HFFc6 (cell line): ENCODE measurements at places on chromosomes 3 and 15.
A peak's percentile ranks its signal among the peaks of the same experiment; 100 is the strongest.

DNA sequence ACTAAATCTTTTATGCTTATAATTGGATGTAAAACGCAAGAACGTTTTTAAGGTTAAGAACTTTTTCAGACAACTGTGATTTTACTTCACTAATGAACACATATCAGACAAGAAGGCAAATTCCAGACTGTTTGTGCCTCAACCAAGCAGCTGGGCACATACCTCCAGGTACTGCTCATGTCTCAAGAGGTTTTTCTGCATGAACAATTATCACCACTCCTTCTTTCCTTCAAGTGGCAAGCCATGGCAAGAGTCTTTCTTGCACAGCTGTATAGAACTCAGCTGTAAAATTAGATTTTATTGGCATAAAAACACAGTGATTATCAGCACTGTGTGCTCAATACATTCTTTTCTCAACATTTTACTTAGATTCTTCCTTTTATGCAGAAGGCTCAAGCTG lies 64.3 kb downstream of the FNDC3B start:
- H3K4me1 ChIP-seq: peaks cover 86% of the 10 kb centered on the region
- peak; percentile 68 for DNase-seq
- peak overlapping the region; percentile 30; the same call in 1 of the 2 replicates for H3K4me3 ChIP-seq
- peaks cover 28% of the 10 kb centered on the region for H3K36me3 ChIP-seq
- H3K27me3 ChIP-seq: no peaks in the 10 kb centered on the region; the same call in 1 of the 2 replicates

GRCh38 chr15:62977952-62978811 lies 64.4 kb upstream of the TPM1 start:
- H3K4me1 ChIP-seq: peaks cover 62% of the 10 kb centered on the region
- H3K27ac ChIP-seq: peak overlapping the region; percentile 92
- peak; percentile 90 for DNase-seq
- peaks cover under 1% of the 10 kb centered on the region; the same call in 1 of the 2 replicates for H3K36me3 ChIP-seq

- DNase-seq: peak; percentile 93
- peak overlapping the region; percentile 94 for H3K27ac ChIP-seq
- H3K36me3 ChIP-seq: peaks cover 54% of the 10 kb centered on the region
- no peaks in the 10 kb centered on the region; the same call in 1 of the 2 replicates for H3K27me3 ChIP-seq
These were observed 1.7 kb downstream of the TIPARP start for GRCh38 chr3:156675830-156676767.

DNA sequence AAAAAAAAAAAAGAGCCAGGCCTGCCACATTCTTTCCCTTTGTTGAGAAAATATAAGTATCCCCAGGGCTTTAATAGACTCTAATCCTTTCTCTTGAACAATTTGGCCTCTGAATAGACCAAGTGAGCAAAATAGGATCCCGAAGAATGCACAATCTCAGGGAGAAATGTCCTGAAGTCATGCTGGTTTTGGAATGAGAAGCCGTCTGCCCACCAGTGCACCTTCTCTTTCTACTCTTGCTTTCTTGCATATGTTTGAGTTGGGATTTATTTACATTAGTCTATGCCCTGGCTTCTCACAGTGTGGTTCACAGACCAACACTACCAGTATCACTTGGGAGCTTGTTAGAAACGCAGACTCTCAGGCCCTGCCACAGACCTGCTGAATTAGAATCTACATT lies 153.0 kb downstream of the ZNF621 start:
- H3K27me3 ChIP-seq: no peaks in the 10 kb centered on the region
- no peaks in the 10 kb centered on the region for H3K4me1 ChIP-seq
- H3K36me3 ChIP-seq: no peaks in the 10 kb centered on the region
- DNase-seq: no peak
- no peak overlapping the region for H3K4me3 ChIP-seq

- H3K27me3 ChIP-seq: no peaks in the 10 kb centered on the region
- no peak for DNase-seq
These were observed 981 bp upstream of the SCAP start for GRCh38 chr3:47476644-47477199.

GRCh38 chr15:40823572-40824343 lies 4.8 kb downstream of the PPP1R14D start:
- DNase-seq: no peak
- H3K4me3 ChIP-seq: no peak overlapping the region
- H3K27me3 ChIP-seq: peaks cover 7% of the 10 kb centered on the region
- no peaks in the 10 kb centered on the region for H3K36me3 ChIP-seq
- no peak overlapping the region for H3K27ac ChIP-seq

GRCh38 chr3:150681057-150681456 lies 22.7 kb downstream of the ERICH6 start:
- no peaks in the 10 kb centered on the region for H3K4me1 ChIP-seq
- no peak overlapping the region for H3K4me3 ChIP-seq
- peaks cover 16% of the 10 kb centered on the region for H3K27me3 ChIP-seq
- peaks cover 4% of the 10 kb centered on the region for H3K36me3 ChIP-seq

DNA sequence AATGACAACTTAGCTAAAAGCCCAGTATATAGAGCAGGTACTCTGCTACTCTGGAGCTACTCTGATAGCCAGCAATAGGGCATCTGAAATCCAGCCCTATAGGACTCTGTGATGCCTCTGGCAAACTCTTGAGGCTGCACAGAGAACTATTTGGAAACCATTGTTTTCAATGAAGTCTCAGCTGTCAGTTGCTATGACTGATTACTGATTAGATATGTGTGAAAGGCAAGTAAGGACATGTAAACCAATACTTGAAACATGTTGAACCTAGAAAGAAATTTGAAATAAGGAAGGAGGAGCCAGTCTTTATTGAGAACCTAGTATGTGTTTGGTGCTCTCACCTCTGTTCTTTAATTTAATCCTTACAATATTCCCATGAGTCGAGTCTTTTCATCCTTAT lies 40.2 kb upstream of the CRTC3 start:
- H3K4me3 ChIP-seq: no peak overlapping the region
- H3K27me3 ChIP-seq: no peaks in the 10 kb centered on the region
- no peak overlapping the region for H3K27ac ChIP-seq
- DNase-seq: no peak
- H3K4me1 ChIP-seq: no peaks in the 10 kb centered on the region

DNA sequence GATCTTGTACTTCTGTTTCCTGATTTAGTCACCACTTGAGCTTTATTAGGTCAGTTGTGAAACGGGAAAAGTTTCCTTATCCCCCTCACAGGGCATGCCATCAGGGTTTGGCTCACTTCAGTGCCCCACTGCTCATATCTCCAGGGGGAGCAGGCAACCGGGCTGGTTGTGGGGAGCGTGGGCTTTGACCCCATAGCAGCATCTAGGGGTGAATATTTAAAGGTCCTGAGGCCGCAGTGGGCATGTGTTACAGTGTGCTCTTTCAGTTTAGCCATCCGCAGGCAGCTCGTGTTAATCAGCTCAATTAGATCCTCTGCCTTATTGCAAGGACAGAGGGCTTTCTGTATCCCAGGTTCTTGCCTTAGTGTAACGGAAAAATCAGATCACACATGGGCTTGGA lies 71.9 kb downstream of the MRPL46 start:
- H3K27ac ChIP-seq: peak overlapping the region; percentile 34; the same call in 1 of the 2 replicates
- no peak overlapping the region for H3K4me3 ChIP-seq
- peaks cover 29% of the 10 kb centered on the region for H3K4me1 ChIP-seq
- no peak for DNase-seq
- peaks cover 4% of the 10 kb centered on the region for H3K27me3 ChIP-seq

- peaks cover 3% of the 10 kb centered on the region; the same call in 1 of the 2 replicates for H3K36me3 ChIP-seq
- no peak overlapping the region for H3K4me3 ChIP-seq
- H3K4me1 ChIP-seq: no peaks in the 10 kb centered on the region
- no peak for DNase-seq
These were observed 18.0 kb upstream of the RAD18 start for GRCh38 chr3:8981296-8981695.

GRCh38 chr15:90184119-90184785 lies 16.9 kb upstream of the SEMA4B start:
- peak overlapping the region; percentile 51 for H3K27ac ChIP-seq
- DNase-seq: peak; percentile 8
- no peaks in the 10 kb centered on the region for H3K36me3 ChIP-seq
- peaks cover 11% of the 10 kb centered on the region for H3K27me3 ChIP-seq
- peaks cover 14% of the 10 kb centered on the region for H3K4me1 ChIP-seq

DNA sequence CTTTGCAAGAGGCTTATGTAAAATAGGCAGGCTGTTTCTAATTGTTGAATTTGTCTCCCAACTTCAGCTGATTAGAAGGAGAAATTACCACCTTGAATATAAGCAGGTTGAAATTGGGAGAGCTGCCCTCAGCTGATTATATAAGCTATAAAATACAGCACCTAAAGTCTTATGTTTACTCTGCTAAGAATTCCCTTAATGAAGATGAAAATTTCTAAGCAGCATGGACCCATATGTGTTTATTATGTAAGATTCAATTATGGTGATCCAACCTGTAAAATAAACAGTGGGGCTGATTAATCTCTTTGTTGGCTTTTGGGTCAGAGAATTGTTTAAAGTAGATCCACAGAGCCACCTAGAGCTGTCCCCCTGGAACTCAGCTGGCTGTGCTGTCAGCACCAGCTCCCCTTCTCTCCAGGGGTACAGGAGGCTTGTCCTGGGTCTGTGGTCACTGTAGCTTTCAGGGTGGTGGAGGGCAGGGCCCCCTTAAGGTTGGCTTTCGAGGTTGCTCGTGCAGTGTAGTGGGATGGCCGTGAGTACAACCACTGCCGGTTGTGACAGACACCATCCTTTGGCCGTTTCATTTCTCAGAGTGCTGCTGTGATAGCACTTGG lies 9.5 kb downstream of the SLCO3A1 start:
- H3K4me3 ChIP-seq: no peak overlapping the region
- H3K4me1 ChIP-seq: peaks cover 46% of the 10 kb centered on the region
- no peaks in the 10 kb centered on the region for H3K36me3 ChIP-seq
- no peak for DNase-seq

DNA sequence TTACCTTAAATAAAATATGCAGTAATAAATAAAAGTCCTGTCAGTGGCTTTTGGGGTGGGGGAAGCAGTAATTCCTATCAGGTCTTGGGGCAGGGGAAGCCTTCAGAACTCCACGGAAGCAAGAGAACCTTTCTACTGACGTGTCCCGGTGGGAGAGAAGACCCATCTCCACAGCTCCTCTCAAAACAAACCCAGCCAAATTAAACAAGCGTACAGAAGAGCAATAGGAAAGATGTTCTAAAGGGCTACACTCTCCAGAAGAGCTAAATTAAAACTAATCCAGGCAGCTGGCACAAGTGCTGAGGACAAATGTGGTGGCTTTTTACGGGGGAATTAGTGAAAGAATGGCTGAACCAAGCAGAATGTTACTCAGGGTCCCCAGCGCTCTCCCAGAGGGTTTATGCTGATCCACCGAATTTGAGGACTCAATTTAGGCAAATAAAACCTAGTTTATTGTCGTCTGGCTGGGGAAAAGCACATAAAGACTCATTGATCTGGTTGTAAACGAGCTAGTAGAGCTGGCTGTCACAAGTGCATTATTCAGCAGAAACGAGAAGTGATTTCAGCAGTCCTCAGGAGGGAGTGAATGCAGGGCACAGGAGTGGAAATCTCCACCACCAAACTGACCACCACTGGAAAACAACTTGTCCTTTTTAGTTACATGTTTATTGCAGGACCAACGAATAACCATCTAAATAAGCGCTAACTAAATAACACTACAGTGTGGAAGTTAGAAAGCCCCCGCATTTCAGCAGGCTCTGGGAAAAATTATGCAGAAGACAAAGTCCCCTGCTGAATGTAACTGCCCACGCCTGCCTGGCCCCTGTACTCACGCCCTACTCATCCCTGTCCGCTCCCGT lies 13.5 kb downstream of the BFSP2 start:
- no peaks in the 10 kb centered on the region for H3K36me3 ChIP-seq
- H3K4me1 ChIP-seq: peaks cover 42% of the 10 kb centered on the region
- H3K27ac ChIP-seq: peak overlapping the region; percentile 85
- H3K4me3 ChIP-seq: peak overlapping the region; percentile 73

DNA sequence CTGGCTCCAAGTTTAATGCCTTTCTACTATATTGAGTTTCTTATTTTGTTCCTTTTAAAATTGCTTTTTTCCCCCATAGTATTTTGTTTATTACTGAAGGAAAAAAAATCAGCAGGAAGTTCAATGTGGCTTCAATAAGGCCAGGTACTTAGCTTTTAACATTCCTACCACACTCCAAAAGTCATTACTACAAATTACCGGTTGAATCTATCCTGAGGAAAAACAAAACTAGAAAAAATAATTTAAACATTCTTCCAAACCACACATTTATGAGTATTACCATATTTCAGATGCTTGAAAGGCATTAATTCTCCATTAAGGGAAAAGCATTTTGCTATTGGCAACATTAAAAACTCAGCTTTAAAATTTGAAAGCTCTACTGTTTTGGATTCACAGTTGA lies 20.2 kb upstream of the TNFSF10 start:
- no peaks in the 10 kb centered on the region for H3K36me3 ChIP-seq
- no peak for DNase-seq
- no peak overlapping the region for H3K4me3 ChIP-seq

GRCh38 chr3:2452249-2452648 lies 353.6 kb downstream of the CNTN4 start:
- no peaks in the 10 kb centered on the region for H3K4me1 ChIP-seq
- no peaks in the 10 kb centered on the region for H3K36me3 ChIP-seq
- no peak for DNase-seq
- H3K27me3 ChIP-seq: no peaks in the 10 kb centered on the region
- no peak overlapping the region for H3K4me3 ChIP-seq
- H3K27ac ChIP-seq: no peak overlapping the region

GRCh38 chr3:32359766-32360492 lies 31.7 kb upstream of the CMTM7 start:
- no peak overlapping the region for H3K27ac ChIP-seq
- H3K4me3 ChIP-seq: no peak overlapping the region
- H3K36me3 ChIP-seq: no peaks in the 10 kb centered on the region
- peaks cover 37% of the 10 kb centered on the region for H3K27me3 ChIP-seq

DNA sequence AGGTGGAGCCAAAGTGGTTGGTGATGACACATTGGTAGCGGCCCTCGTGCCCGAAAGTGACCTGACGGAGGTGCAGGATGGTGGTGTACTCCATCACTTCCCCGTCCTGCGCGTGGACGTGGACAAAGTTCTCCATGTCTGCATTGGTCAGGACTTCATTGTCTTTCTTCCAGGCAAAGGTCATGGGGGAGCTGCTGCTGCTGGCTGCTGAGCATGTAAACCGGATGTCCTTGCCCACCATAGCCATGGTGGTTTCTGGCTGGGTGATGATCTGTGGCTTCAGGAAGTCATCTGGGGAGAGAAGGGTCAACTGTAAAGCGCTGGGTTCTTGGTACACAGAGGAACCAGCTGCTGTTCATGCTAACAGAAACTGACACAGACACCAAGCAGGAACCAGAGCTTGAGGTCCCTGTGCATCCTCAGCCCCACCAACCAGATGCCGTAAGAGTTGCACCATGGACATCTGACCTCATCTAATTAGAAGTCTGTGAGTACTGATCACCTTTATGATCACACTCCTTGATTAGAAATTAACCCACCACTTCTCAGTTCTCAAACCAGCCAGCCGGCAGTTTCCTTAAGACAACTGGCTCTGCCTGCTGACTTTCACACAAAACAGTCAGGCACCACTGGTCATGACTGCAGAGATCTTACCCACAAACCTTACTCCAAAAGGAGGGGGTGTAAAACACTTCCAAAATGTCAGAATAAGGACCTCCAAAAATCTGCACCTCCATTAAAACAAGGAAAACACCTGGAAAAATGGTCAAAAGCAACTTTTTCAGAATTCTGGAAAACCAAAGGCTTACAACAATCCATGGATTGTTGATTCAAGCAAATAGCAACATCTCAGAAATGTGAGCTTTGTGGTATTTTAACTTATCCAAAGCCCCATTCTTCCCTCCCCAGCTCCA lies 114.6 kb downstream of the LRIG1 start:
- no peak for DNase-seq
- peaks cover 3% of the 10 kb centered on the region for H3K27me3 ChIP-seq
- no peaks in the 10 kb centered on the region for H3K4me1 ChIP-seq
- no peak overlapping the region for H3K4me3 ChIP-seq
- H3K36me3 ChIP-seq: peaks cover 38% of the 10 kb centered on the region

- peaks cover 29% of the 10 kb centered on the region for H3K4me1 ChIP-seq
- H3K27me3 ChIP-seq: no peaks in the 10 kb centered on the region; the same call in 1 of the 2 replicates
- DNase-seq: no peak
These were observed 29.8 kb downstream of the LDHAL6B start for GRCh38 chr15:59236394-59236793.

- no peak overlapping the region for H3K27ac ChIP-seq
- H3K36me3 ChIP-seq: peaks cover 19% of the 10 kb centered on the region; the same call in 1 of the 2 replicates
- no peaks in the 10 kb centered on the region for H3K27me3 ChIP-seq
- no peaks in the 10 kb centered on the region for H3K4me1 ChIP-seq
These were observed 11.6 kb downstream of the GORASP1 start for GRCh38 chr3:39095778-39096177.
